LHCN-M2 (cell line): ENCODE measurements at places on chromosomes 2 and 18. TPM values are rescaled to one million over a fixed set of nuclear protein-coding genes. Genes with fewer than 3 reads are reported as not detected.

DNA sequence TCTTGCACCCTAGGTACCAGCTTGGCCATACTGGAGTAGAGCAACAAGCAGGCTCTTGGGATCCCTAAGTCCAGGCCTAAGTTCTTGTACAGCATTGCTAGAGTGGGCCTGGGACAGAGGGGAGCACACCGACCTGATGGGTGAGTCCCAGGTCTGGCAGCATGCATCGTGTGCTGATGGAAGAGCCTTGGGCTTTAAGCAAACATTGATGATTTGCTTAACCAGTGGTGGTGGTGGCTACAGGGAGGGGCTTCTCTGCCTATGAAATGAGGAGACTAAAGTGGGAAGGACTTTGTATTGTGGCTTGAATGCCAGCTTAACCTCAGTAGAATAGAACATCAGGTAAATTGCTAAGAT is 39.2 kb upstream of the UXS1 start:
- no peak for DNase-seq

Gene CD226
- 0.38 and 0.69 TPM in 2 replicates for total RNA-seq

GRCh38 chr2:38666556-38666910 is 619 bp downstream of the GALM start:
- DNase-seq, result no peak

GRCh38 chr2:111053825-111054515 is 66.7 kb upstream of the BCL2L11 start:
- DNase-seq, result no peak

- no peak for DNase-seq
These were observed 218.7 kb downstream of the ARHGAP15 start for GRCh38 chr2:143347901-143348414.

- no peak for DNase-seq
These were observed 277.3 kb downstream of the LRATD1 start for GRCh38 chr2:14909795-14910194.

Gene IL1F10
- total RNA-seq, result not detected in 2 replicates

- DNase-seq, result no peak
These were observed 28.9 kb upstream of the ARHGEF4 start for GRCh38 chr2:130807659-130808385.

GRCh38 chr2:177165721-177166711 is 46.6 kb upstream of the HNRNPA3 start:
- DNase-seq, result peak; percentile 96

Gene USP40
- 28.5 and 30.0 TPM in 2 replicates for total RNA-seq

DNA sequence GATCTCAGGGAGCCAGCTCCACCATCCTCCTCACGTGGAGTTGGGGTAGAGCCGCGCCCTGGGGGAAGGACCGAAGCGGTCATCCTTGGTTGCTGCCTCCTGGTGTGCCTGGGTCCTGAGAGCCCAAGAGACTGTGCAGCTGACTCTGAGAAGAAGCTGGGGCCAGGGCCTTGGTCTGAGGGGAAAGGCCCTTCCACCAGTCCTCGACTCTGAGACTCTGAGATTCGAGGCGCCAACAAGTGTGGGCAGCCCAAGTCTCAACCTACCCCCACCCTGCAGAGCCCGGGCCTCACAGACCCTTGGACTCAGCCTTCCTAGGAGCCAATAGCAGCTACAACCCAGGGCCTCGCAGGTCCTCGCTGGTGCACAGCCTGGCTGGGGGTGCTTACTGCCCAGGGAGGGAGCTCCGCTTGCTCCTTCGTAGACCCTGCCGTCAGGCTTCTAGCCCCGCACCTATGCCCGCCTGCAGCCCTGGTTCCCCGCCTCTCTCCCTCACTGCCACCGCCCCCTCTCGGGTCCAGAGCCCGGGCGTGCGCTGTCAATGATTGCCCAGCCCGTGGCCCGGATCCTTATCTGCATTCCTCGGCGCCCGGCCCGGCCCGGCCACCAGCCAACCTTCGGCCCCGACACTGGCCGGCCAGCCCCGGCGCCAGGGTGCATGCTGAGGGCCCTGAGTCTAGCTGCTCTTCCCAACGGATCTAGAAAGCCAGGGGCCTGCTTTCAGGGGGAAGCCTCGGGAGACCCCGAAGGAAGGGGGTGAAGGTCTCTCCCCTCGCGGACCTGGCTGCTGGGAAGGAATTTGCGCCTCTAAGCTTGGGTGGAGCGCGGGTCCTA is 2.0 kb downstream of the IHH start:
- no peak for DNase-seq

DNA sequence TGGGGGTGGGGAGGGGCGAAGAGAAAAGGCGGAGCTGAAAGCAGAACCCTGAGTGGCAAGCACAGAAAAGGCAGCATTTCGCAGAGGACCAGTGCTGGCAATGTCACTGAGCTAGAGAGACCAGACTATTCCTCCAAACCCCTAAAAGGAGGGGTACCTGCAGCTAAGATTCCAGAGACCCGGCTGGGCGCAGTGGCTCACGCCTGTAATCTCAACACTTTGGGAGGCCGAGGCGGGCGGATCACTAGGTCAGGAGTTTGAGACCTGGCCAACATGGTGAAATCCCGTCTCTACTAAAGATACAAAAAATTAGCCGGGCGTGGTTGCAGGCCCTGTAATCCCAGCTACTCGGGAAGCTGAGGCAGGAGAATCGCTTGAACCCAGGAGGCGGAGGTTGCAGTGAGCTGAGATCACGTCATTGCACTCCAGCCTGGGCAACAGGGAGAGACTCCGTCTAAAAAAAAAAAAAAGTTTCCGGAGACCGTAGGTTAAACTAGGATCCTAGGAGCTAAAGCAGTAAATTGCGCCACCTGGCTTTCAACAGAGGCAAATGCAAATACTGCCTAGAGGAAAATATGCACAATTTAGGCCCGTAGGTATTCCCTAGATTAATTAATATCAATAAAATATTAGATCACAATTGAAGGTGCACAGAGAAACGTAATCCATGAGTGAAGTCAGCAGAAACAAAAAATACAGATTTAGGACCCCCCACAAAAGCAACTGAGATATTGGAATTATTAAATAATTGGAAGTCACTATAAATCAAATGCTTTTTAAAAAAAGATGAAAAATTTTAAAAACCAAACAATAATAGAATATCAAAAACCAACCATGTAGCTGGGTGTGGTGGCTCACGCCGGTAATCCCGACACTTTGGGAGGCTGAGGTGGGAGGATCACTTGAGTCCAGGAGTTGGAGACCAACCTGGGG is 4.9 kb downstream of the UCN start:
- peak; percentile 66 for DNase-seq

DNA sequence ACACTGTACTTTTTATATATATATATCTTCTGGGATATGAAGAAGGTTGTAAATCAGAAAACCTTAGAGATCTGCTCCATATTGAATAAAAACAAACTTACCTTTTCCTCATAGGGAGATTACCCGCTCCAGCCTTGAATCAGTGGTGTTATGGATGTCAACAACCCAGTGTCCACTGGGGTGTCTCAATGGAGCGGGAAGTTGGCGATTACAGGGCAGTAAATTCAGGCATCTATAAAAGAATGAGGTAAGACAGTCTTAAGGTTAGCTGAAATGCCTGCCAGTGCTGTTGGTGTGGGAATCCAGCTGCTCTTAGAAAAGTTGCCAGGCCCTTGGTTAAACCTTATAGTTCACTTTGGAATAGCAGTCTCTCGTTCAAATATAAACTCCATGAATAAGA is 102.3 kb downstream of the R3HDM1 start:
- DNase-seq, result no peak
